ENCODE measurements at places on chromosomes 2 and 18.

- DNase-seq, result no peak
These were observed 615.8 kb downstream of the ARHGAP15 start for GRCh38 chr2:143745060-143745459.

- DNase-seq, result peak; percentile 32
These were observed 53.2 kb upstream of the MAPRE3 start for GRCh38 chr2:26917135-26917836.

DNA sequence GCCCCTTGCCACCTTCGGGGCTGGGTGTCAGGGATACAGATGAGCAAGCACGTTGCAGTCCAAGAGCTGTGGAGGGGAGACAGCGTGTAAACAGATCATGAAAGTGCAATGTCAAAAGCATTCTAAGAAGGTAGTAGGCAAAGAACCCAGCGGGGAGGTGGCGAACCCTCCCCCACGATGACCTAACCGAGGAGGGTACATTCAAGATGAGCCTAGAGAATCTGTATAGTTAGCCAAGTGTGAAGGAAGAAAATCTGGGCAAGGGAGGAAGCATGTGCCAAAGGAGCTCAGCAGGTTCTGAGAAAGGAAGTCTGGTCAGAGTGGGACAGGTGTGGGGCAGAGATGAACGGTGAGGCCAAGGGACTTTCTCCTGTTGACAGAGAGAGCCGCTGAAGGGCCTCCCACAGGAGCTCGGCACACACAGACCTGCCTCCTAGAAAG lies 106.9 kb downstream of the SP3 start:
- no peak for DNase-seq

DNA sequence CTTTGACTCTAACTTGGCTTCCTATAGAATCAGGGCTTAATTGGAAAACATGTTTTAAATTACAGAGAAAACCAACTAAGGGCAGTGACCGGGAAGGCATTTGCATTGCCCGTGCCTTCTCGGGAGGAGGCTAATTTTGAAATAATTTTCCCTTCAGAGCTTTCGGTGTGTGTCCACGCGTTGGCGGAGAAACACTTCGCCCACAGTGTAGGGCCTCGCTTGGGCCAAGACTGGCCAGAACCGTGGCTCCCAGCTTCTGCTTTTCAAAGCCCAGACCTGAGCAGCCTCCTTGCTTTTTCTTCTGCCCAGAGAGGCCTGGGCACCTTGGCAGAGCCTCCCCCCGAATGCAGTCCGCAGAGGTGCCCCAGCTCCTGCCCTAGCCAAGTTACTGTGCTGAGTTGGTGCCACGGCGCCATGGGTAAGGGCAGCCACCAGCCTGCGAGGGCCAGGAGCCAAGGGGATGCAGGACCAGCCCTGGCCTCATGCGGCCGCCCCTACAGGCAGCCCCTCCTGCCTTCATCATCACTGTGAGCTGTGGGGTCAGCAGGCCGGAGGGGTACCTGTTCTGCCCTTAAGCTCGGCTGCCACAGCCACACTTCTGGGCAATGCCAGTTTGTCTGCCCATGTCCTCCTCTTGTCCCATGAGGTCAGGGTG lies 57.4 kb downstream of the NFATC1 start:
- no peak for DNase-seq

- no peak for DNase-seq
These were observed 280.5 kb downstream of the NRXN1 start for GRCh38 chr2:50751311-50752031.

GRCh38 chr2:213740453-213740852 lies 456.2 kb downstream of the SPAG16 start:
- DNase-seq, result no peak

DNA sequence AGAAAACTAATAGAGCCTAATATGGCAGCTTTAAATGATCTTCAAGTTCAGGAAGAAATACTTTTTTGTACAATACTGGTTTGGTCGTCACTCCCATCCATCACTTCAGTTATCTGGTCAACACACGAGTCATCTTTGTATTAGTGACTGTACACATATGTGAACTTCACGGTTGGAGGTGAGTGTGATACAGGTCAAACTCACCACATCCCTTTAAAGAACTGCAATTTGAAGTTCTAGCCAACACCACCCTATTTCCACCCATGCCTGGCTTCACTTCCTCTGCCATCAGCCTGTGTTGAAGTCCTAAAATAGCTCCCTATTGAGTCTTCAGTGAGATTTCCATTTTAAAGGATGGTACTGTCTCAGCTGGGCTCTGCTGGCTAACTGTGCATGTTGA lies 361.9 kb downstream of the TXNL1 start:
- DNase-seq, result no peak

GRCh38 chr2:48131539-48132270 lies 225.4 kb upstream of the FBXO11 start:
- DNase-seq, result no peak

DNA sequence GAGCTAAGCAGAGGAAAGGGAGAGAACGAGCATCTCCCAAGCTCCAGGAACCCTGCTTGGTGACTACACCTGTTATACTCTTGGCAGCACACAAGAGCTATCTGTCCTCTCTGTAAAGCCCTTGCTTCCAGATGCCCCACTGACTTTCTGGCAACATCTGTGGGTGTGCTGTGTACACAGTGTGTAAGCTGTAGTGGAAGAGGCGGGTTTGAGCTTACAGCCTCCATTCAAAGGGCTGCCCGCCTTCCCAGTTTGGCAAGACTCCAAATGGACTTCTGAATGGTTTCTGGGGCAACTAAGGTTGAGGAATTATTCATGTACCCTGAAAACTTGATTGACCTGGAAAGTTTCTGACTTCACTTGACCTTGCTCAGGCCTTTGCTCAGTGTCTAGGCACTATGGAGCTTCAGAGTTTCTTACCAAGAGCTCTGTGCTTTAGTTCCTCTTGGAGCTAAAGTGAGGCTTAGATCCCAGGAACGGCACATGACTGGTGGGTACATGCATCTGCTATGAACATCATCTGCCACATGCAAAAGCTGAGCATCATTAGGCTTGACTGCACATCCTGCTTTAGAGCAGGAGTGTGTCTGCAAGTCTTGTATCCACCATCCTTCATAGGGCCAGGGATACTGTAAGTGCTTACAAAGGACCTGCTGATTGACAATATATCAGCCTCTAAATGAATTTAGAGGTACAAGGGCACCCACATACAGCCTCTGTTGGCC lies 290.9 kb upstream of the SIX2 start:
- DNase-seq, result no peak

DNA sequence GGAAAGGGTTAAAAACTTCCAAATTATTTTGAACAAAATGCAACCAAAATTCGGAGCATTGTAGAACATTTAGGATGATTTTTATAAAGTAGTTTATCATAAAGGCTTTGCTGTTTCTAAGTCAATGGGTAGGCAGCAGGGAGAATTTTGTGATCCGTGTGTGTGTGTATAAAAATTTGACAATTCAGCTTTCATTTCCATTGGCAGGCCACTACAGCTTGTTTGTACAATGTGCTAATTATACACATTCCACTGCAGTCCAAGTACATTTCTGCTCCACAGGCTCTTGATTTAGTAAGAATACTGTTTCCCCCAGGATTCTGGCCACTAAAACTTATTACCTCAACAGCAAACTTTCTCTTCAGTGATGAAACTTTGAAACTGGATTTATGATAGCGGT lies 71.8 kb upstream of the LTBP1 start:
- DNase-seq, result no peak

DNA sequence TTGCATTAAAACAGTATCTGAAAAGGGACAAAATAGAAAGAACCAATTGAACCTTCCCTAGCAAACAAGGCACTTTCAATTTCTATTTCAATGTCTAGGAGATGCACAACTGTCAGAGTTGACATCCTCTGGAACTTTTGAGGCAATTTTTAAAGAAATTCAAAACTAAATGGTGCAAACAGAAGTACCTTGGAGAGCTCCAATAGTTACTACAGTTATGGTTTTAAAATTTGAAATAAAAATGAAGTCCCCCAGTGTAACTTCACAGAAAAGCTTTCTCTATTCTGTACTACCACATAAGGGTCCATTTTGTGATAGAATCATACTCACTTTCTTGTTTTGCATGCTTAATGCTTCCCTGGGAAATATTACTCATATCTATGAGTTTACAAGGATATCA lies 162.1 kb downstream of the KCNH7 start:
- no peak for DNase-seq

DNA sequence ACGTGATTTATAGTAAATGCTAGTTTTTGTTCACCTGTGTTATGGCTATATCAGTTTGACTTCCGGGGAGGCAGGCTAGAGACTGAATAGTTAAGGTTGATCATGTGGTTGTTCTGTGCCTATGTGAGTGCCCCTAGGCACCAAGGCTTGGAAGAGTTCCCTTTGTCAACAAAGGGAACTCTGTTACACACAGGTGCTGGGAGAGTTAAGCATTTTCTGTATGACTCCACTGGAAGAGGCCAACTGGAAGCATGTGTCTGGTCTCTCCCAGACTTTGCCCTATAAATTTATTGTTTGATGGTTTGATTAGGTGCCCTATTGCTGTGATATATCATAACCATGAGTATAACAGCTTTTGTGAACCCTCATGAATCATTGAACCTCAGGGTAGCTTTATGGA lies 63.8 kb downstream of the ARL6IP6 start:
- no peak for DNase-seq

DNA sequence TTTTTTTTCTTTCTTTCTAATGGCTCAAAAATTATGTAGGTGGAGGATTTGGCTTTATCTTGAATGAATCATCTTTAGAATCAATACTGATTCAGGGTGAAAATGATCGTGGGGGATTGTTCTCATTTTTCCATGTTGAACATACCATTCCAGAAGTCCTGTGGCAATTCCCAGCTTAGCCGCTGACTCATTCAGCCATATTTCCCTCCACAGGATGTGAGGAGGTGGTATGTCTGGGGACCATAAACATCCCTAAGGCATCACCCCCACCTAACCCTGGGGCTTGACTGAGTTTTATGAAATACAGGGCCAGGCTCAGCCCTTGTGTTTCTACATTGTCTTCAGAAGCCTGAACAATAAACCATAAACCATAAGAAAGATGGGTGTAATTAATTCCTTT lies 92.7 kb upstream of the FN1 start:
- DNase-seq, result no peak

DNA sequence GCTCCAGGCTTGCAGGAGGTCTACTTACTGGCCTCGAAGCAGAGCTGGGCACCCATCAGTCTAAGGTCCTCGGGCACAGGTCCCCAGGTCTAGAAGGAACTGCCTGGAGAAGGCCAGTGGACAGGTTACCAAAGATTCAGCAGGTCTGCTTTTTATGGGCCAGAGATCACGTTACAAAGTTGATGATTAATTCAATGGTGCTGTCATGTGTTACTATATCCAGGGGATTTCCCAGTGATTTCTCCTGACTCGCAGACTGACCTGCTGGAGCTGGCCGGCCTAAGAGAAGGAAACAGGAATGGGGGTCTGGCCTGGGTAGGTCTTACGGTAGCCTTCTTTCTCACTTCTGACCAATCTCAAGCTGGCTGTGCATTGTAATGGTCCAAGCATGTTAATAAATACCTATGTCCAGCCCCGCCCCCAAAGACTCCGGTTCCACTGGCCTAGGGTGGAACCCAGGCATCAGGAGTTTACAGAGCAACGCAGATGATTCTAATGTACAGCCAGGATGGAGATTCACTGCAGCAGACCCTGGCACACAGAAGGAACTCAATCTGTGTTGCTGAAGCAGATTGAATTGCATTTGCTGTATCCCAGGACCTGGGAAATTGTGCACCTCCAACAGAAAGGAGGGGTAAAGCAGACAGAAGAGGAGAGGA lies at the start of gene NEURL3:
TSS of gene NEURL3 (minus strand) at position 127 of the 659 bp plus-strand sequence. CDS start at position 56, 71 bp downstream.
- peak; percentile 45 for DNase-seq

DNA sequence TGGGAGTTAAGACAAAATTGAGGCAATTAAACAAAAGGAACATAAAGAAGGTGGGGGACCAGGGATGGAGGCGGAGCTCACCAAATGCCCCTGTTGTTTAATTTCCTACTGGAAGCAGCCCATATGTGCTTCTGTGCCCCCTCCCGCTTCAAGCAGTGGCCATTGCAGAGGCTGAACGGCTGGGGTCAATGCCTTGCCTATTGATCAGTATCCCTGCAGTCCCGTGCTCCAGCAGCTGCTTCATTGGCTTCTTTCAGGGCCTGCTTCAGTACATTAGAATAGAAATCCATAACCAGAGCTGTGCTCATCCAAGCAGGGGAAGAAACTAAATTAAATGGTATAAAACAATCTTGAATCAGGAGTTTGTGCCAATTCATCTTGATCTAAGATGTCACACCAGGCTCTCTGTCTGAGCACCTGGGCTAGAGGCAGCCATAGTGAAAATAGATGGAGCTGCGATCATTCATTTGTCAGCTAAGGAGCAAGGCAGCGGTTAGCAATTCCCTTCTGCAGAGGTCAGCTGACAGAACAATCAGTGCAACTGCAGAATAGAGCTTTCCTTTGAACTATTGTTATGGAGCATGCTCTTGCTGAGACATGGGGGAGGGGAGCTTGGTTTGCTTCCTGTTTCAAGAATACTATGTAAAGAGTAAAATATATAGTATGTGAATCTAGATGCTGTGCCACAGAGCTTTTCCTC lies 222.4 kb downstream of the WDR7 start:
- DNase-seq, result no peak

Data from ureter (tissue), 1 donor.